RKO (cell line): ENCODE measurements at places on chromosomes 1 and 21.

DNA sequence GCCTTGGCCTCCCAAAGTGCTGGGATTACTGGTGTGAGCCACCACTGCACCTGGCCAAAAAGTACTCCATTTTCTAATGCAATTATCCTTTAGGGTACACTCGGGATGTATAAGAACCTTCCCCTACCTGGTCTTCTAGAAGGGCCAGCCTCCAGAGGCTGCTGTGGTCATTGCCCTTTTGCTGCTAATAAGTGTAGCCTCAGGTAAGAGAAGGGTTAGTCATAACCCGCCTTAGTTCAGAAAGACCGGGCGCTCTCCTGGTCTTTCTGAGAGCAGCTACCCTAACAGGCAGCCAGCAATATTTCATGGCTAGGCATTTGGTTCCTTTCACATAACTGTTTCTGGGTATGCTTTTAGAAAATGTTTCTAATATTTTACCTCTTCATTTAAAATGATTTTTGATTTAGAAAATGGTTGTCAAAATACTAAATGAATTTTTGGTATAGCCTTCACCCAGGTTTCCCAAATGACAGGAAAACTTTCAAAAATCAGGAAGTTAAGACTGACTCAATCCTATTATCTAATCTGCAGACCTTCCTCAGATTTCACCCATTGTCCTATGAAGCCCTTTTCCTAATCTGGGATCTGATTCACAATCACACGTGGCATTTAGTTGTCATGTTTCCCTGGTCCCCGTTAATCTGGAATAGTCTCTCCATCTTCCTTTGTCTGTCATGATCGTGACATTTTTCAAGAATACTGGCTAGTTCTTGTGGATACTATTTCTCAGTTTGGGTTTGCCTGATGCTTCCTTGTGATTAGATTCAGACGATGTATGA is 479.0 kb downstream of the SIPA1L2 start:
- DNase-seq: no peak

- no peak for DNase-seq
Measured at GRCh38 chr1:69110851-69111250, 456.9 kb upstream of the LRRC7 start.

- no peak for DNase-seq
Measured at GRCh38 chr1:7501723-7502603, 269.1 kb upstream of the VAMP3 start.

DNA sequence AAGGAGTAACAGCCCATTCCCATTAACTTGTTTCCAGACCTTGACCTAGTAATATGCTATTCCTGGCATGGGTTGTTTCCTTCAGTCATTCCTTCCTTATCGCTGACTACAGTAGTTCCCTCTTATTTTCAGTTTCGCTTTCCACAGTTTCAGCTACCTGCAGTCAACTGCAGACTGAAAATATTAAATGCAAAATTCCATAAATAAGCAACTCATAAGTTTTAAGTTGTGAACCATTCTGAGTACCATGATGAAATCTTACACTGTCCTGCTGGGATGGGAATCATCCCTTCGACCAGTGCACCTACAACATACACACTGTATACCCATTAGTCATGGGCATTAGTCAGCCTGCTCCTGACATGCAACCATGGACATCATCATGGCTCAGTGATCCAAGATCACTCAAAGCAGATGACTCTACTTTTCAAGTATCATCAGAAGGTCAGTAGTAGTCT is 66.7 kb downstream of the CCDC30 start:
- peak; percentile 93 for DNase-seq

- DNase-seq: no peak
Measured at GRCh38 chr1:205592443-205593003, 39.3 kb downstream of the ELK4 start.
